ENCODE measurements at places on chromosomes 7 and 10.

DNA sequence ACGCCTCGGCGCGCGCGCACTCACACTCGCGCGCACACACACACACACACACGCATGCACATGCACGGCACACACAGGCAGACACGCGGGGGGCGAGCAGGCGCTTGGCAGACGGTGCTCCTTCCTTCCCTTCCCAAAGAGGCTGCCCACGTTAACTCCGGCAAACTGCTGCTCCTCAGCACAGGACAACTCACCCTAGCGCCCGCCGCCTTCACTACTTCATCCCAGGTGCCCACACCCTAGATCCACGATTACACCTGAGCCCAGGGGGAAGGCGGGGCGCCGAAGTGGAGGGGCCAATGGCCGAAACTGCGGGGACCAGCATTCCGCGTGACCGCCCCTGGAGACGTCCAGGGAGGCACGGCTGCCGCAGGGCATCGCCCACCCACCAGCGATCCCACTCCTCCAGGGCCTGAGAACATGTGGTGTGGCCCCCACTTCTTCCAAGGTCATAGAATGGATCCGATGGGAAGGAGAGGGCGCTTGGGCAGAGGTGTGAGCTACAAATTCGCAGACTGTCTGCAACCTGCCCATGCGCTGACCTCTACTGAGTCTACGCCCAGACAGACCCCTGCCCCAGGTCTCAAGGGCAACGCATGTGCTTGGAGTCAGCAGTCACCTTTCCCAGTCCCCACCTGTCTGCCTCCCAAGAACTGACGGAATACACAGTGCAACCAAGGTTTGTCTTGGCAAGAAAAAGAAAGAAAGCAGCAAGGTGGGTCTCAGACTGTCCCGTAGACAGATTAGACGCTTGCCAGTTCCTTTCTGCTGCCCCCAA, 74.6 kb downstream of the CALN1 start:
- DNase-seq = peak; percentile 18

DNA sequence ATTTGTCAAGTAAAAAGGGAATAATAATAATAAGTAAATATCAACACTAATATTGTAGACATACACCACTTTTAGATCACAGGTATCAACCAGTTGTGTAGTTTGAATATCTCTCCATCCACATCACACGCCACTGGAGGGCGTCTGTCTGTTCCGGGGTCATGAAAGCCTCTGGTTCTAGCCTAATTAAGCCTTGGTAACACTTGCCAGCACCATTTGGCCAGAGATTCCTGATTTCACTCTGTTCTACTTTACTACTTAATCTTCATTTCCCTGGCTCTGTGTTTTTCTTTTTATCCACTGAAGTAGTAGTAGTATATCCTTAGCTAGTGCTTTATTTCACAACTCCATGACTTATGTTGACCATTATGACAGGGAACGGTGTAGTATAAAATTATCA, 285.6 kb upstream of the POM121L12 start:
- no peak for DNase-seq

- DNase-seq = no peak
Measured at GRCh38 chr10:66192162-66192831, 733.5 kb upstream of the LRRTM3 start.

DNA sequence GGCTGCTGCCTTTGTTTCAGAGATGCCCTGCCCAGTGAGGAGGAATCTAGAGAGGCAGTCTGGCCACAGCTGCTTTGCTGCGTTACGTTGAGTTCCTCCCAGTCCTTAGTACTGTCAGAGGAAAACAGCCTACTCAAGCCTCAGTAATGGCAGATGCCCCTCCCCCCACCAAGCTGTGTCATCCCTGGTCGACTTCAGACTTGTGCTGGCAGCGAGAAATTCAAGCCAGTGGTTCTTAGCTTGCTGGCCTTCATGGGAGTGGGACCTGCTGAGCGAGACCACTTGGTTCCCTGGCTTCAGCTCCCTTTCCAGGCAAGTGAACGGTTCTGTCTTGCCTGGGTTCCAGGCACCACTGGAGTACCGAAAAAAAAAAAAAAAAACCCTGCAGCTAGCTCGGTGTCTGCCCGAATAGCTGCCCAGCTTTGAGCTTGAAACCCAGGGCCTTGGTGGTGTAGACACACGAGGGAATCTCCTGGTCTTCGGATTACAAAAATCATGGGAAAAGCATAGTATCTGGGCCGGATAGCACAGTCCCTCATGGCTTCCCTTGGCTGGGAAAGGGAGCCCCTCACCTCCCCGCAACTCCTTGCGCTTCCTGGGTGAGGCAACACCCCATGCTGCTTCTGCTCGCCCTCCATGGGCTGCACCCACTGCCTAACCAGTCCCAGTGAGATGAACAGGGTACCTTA, 9.1 kb downstream of the SDHAF3 start:
- DNase-seq = no peak

- DNase-seq = no peak
Measured at GRCh38 chr10:90775351-90776028, 82.3 kb downstream of the HTR7 start.

DNA sequence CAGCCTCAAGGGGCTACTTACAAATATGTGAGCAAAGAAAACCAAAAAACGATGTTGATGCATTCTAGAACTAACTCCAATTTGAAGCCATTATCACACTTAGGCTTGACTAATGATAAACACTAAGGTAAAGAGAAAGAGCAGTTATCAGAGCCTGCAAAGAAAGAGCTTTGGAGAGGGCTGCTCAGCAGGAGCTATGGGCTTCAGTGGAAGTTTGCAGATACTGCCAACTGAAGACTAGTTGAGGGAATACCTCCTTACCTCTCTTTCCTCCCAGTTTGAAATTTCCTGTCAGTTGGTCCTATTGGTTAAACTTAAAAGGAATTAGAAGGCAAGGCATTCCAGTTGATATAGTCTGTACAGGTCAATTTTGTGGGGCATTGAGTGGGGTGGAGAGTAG, 498.1 kb upstream of the POT1 start:
- no peak for DNase-seq

GRCh38 chr10:95355301-95355700, 64.5 kb upstream of the PDLIM1 start:
- DNase-seq = no peak

DNA sequence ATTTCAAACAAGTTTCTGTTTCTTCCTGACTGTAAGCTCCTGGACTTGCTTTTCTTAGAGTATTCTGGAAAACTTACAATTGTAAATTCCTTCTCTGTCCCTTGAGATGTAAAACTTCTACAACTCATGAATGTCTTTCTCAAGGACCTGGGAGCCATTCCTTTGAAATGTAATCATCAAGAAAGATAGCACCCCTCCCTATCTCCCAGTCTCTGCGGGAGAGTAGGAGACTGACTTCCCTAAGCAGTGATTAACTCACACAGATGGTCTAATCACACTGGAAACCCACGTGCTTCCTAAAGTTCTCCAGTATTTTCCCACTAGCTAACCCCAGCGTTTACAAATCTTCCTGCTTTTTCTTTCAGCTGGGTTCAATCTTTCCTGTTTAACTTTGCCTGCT, 549.4 kb downstream of the SORCS1 start:
- no peak for DNase-seq

DNA sequence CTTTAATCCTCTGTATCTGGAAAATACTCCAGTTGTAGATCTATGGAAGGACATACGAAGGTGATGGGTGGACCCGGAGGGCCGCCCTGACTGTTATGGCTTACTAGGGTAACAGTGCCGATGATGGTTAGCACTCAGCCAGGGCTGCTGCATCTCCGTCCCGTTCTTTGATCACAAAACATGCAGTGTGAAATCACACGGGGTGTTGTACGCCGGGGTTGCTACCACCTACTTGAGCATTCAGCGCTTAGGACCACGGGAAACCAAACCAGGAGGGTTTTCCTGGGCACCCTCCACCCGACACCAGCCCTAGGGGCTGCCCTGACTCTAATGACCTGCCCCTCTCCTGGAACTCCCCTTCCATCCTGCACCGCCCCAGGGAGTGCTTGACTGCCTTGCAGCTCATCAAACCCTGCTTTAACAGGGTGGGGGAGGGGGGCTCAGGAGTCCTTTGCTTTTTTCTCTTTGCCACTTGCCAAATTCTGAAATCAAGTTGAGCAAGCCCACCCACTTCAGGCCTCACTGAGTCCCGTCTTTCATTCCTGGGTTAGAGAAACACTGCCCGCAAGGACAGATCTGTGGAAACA, 20.4 kb downstream of the ZNF775 start:
- no peak for DNase-seq

- DNase-seq = no peak
Measured at GRCh38 chr10:22649994-22650393, 64.4 kb downstream of the PIP4K2A start.

DNA sequence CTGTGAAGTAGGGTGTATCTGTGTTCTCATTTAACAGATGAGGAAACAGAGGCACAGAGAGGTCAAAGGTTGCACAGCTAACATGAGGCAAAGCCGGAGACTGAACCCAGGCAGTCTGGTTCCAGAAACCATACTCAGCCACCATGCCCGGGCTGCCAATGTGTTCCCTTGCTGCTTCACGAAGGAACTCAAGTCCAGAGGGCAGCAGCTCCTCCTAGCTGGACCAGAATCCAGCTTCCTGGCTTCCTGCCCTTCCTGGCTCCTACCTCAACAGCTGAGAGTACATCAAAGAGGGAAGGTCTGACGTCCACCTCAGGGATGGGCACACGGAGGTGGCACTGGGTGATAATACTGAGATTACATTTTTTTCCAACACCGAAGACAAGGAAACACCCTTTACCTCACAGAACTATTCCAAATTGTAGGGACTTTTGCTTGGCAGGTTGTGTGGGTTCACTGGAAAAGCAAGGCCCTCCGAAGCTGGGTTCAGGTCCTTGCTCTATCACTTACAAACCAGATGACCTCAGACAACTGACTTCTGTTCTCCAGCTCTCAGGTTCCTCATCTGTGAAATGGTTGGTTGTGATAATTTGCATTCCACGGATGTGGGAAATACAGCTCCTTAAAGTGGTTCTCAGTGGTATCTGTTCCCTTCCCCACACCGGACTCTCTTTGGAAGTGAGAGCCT, 154.1 kb upstream of the ZMIZ1 start:
- no peak for DNase-seq

DNA sequence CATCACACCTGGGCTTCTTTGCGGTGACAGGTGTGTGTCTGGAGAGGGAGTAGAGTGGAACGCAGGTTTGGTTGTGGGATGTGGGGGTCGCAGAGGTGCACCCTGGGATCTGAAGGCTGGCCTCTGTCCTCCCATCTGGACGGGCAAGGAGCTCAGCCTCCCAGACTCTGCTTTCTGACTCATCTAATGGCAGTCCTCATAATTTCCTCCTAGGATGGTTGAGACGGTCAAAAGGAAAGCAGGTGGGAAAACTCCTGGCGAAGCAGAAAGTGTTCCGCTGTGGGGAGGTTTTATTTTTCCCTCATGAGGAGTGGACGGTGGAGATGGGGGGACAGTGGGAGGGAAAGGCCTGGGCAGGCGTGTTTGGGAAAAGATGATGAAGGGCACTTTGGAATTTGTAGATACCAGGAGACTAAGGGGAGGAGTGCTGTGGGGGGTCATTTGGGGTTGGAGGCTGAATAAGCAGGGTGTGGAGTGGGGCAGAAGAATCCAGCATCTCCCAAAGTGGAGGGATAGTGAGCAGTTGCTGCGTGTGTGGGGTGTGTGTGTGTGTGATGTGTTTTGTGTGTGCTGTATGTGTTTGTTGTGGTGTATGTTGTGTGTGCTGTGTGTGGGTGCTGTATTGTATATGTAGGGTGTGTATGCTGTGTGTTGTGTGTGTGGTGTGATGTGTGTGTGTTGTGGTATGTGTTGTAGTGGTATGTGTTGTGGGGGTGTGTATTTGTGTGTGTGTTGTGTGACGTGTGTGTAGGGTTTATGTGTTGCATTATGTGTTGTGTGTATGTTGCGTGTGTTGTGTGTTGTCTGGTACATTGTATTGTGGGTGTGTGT, 97.2 kb upstream of the PODXL start:
- DNase-seq = no peak

- DNase-seq = no peak
Measured at GRCh38 chr7:135392701-135393100, 117.2 kb downstream of the CNOT4 start.

- DNase-seq = no peak
Measured at GRCh38 chr7:2080060-2080387, 152.7 kb downstream of the MAD1L1 start.

- DNase-seq = no peak
Measured at GRCh38 chr7:42639930-42640329, 271.9 kb downstream of the C7orf25 start.

DNA sequence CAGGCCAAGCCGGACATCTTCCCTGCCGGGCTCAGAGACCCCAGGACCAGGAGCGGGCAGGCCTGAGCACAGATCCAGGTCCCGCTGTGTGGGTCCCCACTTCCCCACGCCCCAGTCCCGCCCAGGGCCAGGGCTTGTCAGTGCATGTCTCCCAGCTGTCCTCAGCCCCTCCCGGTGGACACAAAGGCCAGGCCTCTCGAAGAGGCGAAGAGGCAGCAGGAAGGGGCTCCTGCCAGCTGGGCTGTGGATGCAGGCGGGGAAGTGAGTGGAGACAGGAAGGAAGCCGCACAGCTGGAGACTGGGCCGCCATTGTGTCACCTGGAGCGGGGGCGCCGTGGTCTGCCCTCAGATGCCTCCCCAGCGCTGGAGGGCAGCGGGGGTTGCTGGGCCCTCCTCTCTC, 4.8 kb downstream of the GRIFIN start:
- no peak for DNase-seq

DNA sequence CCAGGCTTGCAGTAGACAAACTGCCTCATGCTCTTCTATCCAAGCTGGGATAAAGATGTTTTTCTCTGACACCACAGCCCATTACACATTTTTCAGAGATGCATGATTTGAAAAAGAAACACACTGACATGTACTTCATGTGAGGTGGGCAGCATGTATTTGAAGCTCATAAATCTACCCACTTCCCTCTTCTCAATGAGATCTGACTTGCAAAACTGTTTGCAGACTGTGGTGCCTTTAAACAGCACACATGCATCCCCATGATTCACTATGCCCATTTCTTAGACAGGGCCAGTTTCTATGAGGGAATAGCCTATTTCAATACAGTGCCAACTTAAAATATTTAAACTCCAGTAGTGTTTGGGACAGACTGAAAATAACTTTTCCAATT, 109.8 kb downstream of the GLI3 start:
- no peak for DNase-seq

- no peak for DNase-seq
Measured at GRCh38 chr10:126226205-126226604, 162.1 kb downstream of the ADAM12 start.

GRCh38 chr10:29955329-29955935, 104.0 kb downstream of the JCAD start:
- DNase-seq = no peak

- no peak for DNase-seq
Measured at GRCh38 chr7:118496138-118496644, 271.7 kb downstream of the ANKRD7 start.

- no peak for DNase-seq
Measured at GRCh38 chr10:32731527-32731926, 226.5 kb downstream of the ITGB1 start.

GRCh38 chr7:50362712-50363282, 58.3 kb downstream of the IKZF1 start:
- DNase-seq = no peak

- no peak for DNase-seq
Measured at GRCh38 chr7:40880581-40880980, 745.8 kb downstream of the SUGCT start.

GRCh38 chr10:35203745-35204144, 77.1 kb downstream of the CREM start:
- DNase-seq = no peak

- DNase-seq = no peak
Measured at GRCh38 chr10:62632071-62632809, 172.3 kb upstream of the ADO start.
